Cortex of kidney (tissue), 1 donor: ENCODE measurements at places on chromosomes 3 and 15.

DNA sequence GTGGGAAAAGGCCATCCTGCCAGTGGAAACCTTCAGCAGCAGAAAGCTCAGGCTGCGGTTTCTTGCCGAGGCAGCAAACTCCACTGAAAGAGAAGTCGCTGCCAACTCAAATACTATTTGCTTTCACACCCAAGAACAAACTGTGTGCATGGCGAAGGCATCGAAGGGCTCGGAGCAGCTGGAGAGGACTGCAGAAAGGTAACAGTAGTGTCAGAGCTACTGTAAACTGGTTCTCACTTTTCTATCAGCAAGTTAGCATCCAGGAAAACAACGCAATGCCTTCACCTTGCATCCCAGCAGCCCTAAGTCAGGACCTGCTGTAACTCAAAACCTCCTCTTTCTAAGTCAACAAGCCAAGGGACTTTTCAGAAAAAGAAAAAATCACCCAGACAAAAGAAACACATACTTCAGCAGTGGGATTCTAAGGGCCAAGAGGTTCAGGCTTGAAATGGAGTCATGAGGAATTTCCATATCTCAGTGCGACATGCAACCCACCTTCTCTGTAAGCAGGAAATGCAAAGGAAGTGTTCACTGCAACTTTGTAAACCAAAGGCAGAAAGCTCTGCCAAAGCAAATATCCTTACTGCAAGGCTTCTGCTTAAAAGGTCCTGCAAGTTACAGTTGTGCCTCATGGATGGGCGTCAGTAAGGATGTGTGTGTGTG lies 193.5 kb downstream of the FOXP1 start:
- DNase-seq, result no peak

GRCh38 chr3:68666429-68667136 lies 265.8 kb downstream of the TAFA4 start:
- DNase-seq, result no peak

- DNase-seq, result no peak
Observed at GRCh38 chr3:126925411-126926171, 57.3 kb upstream of the PLXNA1 start.

DNA sequence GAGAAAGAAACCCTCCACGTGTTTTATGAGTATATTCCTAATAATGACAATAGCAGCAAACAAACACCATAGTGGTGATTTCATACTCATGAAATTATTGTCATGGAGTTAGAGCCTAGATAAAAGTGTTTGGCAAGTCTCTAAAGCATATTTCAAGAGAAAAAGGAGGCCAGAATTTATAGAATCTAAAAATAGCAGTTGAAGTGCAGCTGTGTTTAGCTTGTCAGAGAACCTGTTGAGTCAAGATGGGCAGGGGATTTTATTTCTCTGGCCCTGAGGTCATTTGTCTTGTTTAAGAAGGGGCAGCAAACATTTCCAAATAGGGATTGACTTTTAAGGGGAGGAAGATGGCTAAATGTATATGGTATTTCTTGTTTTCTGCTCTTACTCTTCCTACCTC lies 279.6 kb upstream of the CTDSPL start:
- DNase-seq, result no peak

GRCh38 chr3:33645060-33645647 lies 72.9 kb downstream of the CLASP2 start:
- DNase-seq, result no peak

GRCh38 chr3:46280105-46280797 lies 38.0 kb downstream of the CCR3 start:
- no peak for DNase-seq

DNA sequence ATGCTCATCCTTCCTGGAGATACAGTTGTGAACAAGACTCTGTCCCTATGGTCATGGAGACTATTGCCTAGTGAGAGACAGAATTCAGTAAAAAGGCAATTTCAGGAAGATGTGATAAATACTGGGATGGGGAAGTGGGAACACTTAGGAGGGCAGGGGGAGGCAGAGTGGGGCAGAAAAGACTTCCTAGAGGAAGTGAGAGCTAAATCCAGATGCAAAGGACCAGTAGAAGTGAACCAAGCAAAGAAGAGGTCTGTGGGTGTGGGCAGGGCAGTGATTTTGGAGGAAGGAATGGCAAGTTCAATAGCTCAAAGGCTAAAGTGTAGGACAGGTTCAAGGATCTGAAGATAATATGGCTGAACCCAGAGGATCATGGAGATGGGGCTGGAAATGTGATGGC lies 68.9 kb downstream of the CD200R1L start:
- DNase-seq, result no peak

DNA sequence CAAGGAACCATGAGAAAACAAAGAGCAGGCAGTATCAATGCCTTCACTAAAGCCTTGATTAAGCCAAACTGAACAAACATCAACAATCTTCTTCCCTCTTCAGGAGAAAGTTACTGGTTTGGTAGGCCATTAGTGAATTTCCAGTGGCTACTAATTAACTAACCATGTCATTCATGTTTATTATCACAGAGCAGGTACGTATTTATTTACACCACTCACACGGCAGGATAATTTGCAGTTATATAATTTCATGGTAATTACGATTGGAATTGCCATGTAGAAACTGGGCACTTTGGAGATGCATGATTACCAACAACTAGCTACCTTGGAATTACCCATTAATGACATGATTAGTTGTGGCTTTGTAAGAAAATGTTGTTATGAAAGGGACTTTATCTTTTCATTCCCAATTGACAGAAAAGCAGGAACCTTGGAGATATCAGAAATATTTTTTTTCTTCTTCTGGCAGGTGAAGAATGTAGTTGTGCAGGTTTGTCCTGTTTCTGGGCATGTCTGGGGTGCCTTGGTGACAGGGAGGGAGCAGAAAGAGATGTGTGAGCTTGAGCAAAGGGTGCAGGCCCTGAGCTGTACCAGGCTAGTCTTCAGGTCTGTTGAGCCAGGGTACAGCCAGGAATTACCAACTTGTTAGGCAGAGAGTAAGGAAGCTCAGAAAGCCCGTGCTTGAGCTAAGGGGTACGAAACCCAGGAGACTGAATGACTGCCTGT lies 310.7 kb downstream of the RORA start:
- no peak for DNase-seq

- no peak for DNase-seq
Observed at GRCh38 chr15:92796161-92796611, 103.9 kb upstream of the CHD2 start.

GRCh38 chr15:74040109-74040850 lies 42.1 kb downstream of the GOLGA6A start:
- DNase-seq, result no peak

GRCh38 chr3:85574006-85574705 lies 615.4 kb downstream of the CADM2 start:
- DNase-seq, result no peak

- DNase-seq, result no peak
Observed at GRCh38 chr3:64308931-64309330, 83.7 kb upstream of the PRICKLE2 start.

DNA sequence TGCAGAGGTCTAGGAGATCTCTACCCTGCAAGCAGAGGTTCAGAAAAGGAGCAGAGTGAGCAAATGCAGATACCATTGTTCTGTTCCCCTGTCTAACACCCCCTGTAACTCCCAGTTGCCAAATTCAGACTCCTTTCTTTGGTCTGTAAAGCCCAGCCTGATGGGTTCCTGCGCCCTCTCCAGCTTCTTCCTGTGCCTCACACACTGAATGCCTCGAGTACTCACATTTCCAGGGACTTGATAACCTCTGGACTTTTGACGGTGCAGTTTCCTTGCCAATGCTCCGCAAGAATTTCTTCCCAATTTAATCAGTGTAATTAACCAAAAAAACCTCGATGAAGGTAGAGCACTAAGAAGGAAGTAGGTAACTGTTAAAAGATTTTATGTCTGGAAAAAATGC lies 19.3 kb downstream of the PDE8A start:
- DNase-seq, result no peak

DNA sequence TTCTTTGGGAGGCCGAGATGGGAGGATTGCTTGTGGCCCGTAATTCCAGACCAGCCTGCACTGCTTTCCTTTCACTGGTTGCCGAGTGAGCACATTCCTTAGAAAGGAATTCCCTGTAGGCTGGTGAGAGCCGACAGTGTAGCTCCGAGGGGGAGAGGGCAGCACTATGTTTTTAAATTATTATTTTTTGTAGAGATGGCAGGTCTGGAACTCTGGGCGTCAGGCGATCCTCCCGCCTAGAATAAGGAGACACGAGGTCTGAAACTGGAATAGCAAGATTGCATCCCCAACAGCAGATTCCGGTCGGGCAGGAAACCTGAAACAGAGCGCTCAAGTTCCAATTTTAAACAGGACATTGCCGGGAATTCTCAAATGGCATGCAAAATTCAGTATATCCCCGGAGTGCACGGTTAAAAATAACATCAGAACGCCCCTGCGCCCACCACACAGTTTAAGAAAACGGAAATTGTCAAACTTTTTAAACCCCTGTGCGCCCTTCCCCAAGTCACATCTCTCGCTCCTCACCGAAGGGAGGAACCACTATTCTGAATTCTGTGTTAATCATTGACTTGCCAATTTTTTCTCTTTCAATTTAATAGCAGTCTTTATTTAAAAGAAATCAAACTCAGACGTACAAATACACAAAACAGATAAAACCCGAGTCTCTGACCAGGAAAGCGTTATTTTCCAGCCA lies 643 bp upstream of the RNU5B-1 start:
- DNase-seq, result no peak

GRCh38 chr15:76309601-76310330 lies 1.5 kb downstream of the ETFA start:
- DNase-seq, result no peak

DNA sequence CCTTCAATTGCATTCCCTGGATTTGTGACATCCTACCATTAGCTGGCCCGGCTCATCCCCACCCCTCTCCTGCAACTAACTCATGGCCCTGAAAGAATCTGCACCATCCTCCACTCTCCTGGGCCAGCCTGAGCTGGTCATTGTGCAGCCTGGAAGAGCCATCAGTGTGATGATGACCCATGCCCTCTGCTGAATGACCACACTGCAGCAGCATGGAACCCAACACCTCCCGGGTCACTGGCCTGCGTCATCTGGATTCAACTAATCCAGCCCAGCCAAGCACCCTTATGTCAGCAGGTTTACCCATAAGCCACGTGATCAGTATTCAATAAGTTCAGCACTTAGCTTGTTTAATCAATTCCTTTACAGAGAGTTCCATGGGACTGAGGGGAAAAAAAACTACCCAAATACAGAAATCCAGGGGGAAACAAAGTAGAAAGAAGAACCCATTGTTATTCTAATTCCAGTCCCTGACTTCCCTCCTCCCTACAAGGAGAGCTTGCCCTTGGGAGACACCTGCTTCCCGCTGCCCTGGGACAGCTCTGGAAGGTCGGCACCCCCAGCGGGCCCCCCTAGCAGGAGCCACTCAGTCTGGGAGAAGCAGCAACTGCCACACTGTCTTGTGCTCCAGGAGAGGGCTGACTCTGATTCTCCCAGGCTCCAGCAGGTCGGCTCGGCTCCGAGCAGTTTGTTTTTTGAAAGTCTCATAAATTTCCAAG lies 309.1 kb upstream of the TLE3 start:
- no peak for DNase-seq

GRCh38 chr3:48795997-48796732 lies 51.5 kb downstream of the PRKAR2A start:
- DNase-seq, result no peak

DNA sequence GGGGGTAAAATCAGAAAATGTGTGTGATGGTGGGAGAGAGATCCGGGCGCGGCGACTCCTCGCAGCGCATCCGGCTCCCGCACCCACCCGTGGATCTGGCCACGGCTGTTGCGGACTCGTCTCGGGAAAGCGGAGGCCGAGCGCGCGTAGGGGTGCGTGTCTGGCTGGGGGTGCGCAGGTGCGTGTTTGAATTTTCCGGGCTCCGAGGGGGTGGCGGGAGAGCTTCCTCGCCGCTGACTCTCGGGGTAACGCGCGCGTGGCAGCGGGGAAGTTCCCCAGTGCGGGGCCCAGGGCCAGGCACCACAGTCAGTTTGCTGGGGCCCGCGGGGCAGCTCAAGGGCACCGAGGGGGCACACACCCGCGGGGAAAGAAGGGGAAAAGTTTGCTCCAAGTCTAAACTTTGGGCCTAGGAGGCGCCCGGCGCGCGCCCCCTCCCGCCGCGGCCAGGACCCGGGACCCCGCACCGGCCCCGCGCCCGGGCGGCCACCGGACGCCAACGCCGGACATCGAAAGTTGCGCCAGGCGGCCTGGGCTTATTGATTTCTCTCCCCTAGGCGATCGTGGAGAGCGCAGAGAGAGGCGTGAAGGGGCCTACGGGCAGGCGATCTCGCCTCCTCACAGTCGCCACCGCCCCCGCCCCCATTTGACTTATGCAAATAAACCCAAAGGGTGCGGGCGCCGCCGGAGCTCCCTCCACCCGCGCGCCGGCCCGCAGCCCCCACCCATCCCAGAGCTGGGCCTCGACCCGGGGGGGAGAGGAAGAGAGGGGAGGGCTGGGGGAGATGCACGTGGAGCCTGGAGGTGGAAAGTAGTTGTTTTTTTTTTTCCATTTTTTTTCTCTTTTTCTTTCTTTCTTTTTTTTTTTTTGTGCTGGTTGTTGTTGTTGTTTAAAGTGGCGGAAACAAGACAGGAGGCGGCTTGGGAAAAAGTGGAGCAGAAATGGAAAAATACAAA lies 639 bp downstream of the FOXP1 start:
- no peak for DNase-seq

- no peak for DNase-seq
Observed at GRCh38 chr3:135090020-135090717, 295.1 kb downstream of the EPHB1 start.

DNA sequence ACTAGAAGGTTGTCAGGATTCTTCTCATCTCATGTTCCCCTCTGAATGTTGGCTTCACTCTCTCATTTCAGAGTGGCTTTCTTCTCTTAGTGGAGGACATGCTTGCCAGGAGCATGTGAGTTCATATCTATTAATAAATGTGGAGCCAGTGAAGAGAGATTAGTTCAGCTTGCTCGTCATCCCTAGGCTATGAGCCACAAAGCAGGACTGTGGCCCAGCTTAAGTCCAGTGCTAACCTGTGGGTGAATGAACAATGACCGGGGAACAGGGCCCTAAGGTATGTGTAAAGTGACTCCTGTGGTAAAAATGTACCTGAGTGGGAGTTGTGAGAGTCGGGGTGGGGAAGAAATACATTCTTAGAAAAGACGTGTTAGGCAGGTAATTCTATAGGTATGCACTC lies 96.9 kb upstream of the TBL1XR1 start:
- no peak for DNase-seq

- no peak for DNase-seq
Observed at GRCh38 chr15:33068007-33068481, 126.5 kb downstream of the FMN1 start.
